ENCODE measurements at places on chromosomes 6 and 20. TPM values are rescaled to one million over a fixed set of nuclear protein-coding genes. Genes with fewer than 3 reads are reported as not detected.

- H3K36me3 ChIP-seq: no peaks in the 10 kb centered on the region
- DNase-seq: peak; percentile 54
- H3K4me3 ChIP-seq: no peak overlapping the region
- H3K4me1 ChIP-seq: peaks cover 3% of the 10 kb centered on the region
Observed at GRCh38 chr20:55094353-55094861, 619.0 kb downstream of the DOK5 start.

GDAP1L1 gene
- polyA plus RNA-seq: not detected

DNA sequence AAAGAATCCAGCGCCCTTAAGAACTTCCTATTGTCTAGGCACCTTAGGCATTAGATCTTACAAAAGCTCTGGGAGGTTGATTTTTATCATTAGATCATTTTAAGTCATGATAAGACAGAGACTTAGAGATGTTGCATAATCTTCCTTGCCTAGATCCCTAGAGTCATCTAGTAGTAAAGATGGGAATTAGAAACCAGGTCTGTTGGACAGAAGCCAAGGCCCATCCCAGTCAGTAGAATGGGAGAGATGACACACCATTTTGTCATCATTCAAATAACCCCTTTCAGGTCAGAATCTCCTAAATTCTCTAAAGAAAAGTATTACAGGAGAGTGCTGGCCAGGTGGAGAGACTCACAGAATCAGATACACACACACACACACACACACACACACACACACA is 579.1 kb downstream of the BMP2 start:
- no peaks in the 10 kb centered on the region for H3K27me3 ChIP-seq
- no peaks in the 10 kb centered on the region for H3K36me3 ChIP-seq
- DNase-seq: no peak
- no peak overlapping the region for H3K4me3 ChIP-seq
- H3K4me1 ChIP-seq: no peaks in the 10 kb centered on the region

DNA sequence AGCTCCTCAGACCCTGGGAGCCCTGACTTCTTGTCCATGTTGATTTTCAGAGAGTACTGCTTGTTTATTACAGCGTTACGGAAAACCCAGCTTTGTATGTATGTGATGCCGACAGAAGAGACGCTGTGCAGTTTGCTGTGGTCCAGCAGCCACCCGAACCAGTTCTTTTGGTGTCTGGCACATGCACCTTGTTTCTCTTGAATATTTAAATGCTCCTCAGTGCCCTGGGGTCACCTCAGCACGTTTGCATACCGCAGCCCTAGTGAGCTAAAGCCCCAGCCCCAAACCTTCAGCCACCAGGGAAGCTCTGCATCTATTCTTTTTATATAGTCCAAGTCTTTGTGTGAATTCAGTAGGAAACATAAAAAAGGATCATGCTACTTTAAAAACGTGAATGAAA is 39.9 kb downstream of the AFDN start:
- no peaks in the 10 kb centered on the region for H3K27me3 ChIP-seq
- H3K27ac ChIP-seq: no peak overlapping the region
- DNase-seq: no peak
- no peak overlapping the region for H3K4me3 ChIP-seq
- H3K36me3 ChIP-seq: peaks cover 7% of the 10 kb centered on the region

DNA sequence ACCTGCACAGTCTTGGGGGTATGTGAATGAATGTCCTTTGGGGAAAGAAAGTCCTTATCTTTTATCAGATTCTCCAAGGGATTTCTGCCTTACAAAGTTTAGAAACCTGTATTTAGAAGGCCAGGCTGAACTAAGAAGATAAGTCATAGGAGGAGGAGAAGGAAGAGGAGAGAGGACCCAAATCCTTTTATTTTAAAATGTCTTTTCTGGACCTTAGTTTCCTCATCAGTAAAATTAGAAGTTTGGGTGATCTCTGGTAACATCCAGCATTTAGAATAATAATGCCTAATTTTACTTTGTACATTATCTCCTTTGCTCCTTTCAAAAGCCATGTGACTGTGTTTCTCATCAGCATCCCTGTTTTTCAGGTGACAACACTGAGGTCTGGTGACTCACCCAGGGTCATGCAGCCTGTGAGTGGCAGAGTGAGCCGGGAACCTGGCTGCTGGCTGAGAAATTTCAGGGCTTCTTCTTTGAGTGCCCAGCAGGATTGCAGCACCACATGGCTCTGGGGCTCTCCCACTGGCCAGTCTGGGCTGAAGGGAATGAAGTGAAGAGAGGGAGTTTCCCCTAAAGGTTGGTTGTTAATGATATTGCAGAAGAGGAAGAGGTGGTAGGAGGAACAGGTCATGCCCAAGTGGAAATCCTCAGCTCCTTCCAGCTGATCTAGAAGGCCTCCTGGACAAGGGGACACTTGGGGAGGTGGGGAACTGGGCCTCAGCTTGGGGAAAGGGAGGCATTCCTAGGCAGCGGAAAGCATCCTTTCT is 34.0 kb downstream of the VEGFA start:
- H3K4me1 ChIP-seq: peaks cover 45% of the 10 kb centered on the region
- no peak overlapping the region for H3K4me3 ChIP-seq
- no peaks in the 10 kb centered on the region for H3K36me3 ChIP-seq
- peak overlapping the region; percentile 77 for H3K27ac ChIP-seq

- no peaks in the 10 kb centered on the region for H3K36me3 ChIP-seq
- no peak overlapping the region for H3K4me3 ChIP-seq
- no peaks in the 10 kb centered on the region for H3K27me3 ChIP-seq
- no peak overlapping the region for H3K27ac ChIP-seq
- DNase-seq: no peak
- H3K4me1 ChIP-seq: peaks cover 3% of the 10 kb centered on the region
Observed at GRCh38 chr20:57546956-57547649, 13.8 kb upstream of the PCK1 start.

UNC93A gene
- 0.56 TPM for polyA plus RNA-seq
